ENCODE measurements at places on chromosomes 11 and 22.

DNA sequence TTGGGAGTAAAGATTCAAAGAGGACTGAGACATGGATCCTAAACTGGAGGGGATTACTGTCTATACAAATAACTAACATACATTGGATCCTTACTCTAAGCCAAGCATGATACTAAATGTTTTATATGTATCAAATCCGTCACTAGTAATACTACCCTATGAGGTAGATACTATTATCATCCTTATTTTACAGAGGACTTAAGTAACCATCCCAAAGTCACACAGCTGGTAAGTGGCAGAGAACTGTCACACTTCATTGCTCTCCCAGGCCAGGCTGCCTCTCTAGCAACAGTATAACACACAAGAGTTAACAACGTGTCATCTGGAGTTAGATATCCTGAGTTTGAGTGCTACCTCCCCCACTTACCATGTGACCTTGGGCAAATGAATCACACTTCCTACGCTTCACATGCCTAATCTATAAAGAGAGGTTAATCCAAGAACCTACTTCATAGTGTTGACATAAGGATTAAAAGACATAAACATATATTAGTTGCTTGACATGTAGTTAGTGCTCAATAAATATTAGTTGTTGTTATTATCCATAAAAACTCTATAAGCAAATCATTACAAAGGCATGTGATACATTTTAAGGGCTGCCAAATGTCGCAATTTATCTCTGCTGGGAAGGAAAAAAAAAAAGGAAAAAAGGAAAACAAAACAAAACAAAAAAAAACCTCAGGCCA lies 33.8 kb upstream of the SPON1 start:
- no peak for DNase-seq

DNA sequence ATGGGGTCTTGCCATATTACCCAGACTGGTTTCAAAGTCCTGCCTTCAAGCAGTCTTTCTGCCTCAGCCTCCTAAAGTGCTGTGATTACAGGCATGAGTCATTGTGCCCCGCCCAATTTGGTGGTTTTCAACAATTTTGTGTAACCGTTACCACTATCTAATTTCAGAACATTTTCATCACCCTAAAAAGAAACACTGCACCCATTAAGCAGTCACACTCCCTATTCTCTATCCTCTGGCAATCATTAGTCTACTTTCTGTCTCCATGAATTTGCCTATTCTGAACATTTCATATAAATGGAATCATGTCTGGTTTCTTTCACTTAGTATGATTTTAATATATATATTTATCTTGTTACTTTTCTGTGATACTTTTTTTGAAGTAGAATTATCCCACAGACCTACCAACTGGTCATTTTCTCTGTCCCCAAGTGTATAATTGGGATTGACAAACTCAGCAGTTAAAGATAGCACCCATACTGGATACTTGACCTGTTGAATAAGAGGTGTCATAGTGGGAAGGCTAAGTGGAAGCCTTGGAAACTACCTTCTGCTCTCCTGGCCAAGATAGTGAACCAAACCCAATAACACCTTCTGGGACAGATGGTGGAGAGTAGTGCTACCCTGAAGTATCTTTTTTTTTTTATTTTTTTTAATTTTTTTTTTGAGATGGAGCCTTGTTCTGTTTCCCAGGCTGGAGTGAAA lies 64.8 kb downstream of the STIM1 start:
- no peak for DNase-seq

DNA sequence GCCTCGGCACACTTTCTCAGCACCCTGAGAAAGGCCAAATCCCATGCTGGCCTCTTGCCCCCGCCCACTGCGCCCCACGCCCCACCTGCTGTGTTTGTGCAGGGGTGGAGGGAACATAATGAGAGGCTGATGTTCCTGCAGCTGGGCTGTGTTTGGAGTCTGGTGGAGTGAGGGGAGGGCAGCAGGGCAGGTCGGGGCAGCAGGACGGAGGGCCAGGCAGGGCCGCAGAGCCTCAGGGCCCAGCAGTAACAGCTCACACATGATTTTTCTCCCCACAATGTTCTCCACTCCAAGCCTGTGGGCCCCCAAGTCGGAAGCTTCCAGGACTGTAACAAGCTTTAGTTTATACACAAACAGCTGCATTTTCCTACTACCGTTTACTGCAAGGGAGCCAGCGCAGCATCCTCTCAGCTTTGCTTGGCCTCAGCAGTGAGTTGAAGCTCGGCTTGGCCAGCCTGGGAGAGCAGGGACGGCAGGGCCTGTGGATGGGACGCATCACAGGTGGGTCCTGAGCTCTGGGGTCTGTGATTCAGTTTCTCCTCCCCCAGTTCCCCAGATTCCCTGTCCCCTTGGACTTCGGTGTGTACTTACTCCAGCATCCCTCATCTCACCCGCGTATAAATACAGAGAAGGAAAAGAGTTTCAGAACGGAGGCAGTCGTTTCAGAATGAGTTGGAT lies 51.0 kb downstream of the RPUSD4 start:
- no peak for DNase-seq

- no peak for DNase-seq
Observed at GRCh38 chr11:75918331-75918730, 103.3 kb downstream of the UVRAG start.

DNA sequence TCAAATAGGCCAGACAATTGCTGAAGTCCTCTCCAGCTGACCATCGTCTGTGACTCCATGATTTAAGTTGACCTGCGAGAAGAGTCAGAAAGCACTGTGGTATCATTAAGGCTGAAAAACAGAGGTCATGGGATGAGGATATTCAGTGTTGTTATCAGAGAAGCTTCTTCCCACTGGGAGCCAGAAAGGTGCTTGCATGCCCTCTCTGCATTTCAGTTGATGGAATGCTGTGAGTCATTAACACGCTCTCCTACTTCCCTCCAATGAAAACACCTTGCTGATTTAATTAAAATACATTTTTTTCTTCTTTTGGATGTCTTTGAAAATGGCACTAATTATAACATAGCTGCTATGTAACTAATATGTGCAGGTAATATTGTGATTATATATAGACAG lies 667.0 kb downstream of the NTM start:
- DNase-seq: no peak

- DNase-seq: no peak
Observed at GRCh38 chr11:133239575-133239974, 292.7 kb downstream of the OPCML start.

DNA sequence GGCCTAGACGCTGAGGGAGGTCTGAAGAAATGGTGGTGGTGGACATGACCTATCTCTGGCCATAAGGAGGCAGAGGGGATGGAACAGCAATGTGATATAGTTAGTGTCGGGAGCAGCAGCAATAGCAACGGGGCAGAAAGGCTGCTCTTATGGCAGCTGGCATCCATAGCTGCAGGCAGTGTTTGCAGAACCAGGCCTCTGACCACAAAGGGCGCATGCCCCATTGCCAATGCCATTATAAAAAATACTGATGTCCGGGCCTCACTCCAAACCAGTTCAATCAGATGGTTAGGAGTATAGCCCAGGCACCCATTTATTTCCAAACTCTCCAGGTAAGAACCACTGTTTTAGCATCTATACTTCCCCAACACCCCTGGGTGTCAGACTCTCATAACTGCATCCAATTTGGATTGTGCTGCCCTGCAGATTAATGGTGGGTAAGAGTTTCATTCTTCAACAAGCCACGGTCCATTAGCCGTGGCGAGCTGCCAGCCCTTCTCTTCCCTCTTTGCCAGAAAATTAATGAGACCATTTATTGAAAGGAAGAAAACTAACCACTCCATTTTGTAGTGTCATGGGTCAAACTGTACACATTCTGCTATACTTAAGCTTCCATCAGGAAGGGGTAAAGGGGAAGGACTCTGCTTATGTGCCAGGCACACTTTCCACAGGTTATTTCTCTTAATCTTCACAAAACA lies 72.8 kb upstream of the SPON1 start:
- no peak for DNase-seq

DNA sequence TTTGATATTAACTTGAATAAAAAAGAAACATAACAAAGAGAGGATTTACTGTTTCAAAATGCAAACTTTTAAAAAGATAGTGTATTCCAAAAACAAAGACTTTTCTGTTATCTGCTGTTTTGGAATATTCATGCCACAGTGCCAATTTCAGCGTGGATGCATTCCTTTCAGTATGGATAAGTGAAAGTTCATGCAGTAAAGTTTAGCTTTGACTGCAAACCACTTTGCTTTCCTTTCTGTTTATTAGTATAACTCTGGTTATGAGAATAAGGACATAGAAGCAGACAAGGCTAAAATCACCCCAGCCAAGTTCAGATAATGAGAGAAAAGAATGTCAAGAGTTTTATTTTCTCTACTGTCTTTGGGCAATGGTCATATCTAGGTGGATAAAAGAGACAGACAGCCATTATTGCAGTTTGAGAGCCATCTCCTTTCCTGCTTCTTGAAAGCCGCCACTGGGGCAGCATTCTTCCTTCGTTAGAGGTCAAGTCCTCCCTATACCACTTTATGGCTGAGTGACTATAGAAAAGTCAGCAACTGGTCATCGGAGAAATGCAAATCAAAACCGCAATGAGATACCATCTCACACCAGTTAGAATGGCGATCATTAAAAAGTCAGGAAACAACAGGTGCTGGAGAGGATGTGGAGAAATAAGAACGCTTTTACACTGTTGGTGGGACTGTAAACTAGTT lies 82.4 kb upstream of the BLID start:
- DNase-seq: no peak

- DNase-seq: no peak
Observed at GRCh38 chr11:16410479-16410878, 54.1 kb upstream of the SOX6 start.

DNA sequence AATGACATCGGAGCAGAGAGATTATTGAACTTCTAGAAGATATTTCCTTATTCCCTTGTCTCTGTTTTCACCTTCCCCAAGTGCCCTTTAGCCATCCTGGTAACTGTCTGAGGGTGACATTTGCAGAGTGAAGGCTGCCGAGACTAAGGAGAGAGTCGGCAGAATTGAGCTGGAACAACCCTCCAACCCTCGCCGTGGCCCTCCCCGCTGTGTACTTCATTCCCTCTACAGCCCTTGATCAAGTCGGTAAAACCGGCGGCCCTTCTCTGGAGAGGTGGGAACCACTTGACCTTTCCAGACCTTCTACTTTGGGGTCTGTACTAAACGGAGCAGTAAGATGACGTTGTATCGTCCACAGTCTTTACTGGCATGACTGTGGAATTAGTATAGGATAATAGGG lies 26.1 kb downstream of the OR8B12 start:
- DNase-seq: no peak

DNA sequence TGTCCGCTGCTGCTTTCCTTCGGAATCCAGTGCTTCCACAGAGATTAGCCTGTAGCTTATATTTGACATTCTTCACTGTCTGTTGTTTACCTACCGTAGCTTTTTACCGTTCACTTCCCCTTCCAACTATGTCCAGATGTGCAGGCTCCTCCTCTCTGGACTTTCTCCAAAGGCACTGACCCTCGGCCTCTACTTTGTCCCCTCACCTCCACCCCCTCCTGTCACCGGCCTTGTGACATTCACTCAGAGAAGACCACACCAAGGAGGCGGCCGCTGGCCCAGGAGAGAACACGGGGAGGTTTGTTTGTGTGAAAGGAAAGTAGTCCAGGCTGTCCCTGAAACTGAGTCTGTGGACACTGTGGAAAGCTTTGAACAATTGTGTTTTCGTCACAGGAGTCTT lies 15.4 kb upstream of the ST14 start:
- DNase-seq: no peak

GRCh38 chr11:46277622-46278386 lies at the start of gene CREB3L1:
TSS of gene CREB3L1 (plus strand) at chr11:46277662. CDS start at chr11:46278112, 450 bp downstream.
- no peak for DNase-seq

DNA sequence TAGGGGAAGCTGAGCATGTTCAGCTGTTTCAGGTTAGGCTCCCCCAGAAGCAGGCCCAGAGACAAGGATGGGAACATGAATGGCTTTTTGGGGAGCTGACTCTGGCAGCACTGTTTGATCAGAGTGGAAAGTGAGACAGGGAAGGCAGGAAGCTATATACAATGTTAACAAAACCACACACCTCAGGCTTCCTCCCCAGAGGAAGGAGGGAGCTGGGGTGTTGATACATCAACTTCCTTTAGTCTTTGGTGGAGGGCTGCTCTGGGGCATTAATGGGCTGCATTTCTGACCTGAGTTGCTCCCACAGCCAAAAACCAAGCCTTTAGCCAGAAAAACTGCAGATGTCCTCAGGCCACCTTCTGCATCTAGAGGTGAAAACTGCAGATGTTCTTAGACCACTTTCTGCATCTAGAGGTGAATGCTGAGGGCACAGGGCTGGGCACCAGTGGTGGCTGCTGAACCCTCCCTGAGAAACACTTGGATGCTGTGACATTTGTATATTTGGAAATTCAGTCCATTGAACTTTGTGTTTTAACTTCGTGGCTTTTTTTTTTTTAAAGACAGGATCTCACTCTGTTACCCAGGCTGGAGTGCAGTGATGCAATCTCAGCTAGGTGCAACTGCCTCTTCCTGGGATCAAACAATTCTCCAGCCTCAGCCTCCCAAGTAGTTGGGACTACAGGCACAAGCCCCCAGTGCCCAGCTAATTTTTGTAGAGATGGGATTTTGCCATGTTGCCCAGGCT lies 49.9 kb downstream of the KIAA1671 start:
- no peak for DNase-seq

GRCh38 chr22:30425616-30426387 lies at the start of gene MTFP1:
TSS of gene MTFP1 (plus strand) at chr22:30425768. CDS start at chr22:30425880, 112 bp downstream.
- DNase-seq: no peak

DNA sequence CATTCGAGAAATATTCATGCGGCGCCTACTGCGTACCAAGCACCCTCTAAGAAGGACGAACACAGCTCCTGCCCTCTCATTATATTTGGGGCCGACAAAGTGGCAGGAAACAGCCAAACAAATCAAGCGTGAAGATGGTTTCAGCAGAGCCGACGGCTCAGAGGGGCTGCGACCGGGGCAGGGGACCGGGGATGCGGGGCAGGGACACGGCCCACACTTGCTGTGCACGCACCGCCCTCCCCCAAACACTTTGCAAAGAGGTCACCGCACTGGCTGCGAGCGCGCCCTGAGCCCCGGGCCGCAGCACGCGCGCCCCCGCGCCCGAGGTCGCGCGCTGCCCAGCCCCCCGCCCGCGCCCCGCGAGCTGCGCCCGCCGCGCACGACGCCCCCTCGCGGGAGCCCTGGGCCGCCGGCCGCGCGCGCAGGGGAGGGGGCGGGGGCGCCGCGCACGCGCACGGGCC lies 255 bp upstream of the SYNGR1 start:
- peak; percentile 45 for DNase-seq

DNA sequence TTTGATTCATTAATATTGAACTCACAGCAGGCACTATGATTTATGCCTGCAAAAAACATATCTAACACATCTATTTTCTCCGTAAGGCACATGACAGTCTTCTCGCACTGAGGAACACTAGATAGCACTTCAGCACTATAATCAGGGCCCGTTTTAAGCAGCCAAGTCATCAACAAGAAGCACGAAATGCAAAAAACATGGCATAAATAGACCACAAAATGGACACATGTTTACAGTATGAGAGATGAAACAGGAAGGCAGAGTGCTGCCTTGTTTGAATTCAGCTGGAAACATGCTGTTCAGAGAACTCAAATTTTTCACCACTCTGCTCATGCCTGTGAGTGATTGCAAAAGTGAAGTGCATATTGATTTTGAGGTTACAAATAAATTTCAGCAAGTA lies 205.8 kb upstream of the PDGFD start:
- no peak for DNase-seq

GRCh38 chr11:8768625-8769333 lies 86.2 kb downstream of the RPL27A start:
- DNase-seq: no peak

- DNase-seq: no peak
Observed at GRCh38 chr11:112863305-112863704, 97.9 kb upstream of the NCAM1 start.

GRCh38 chr11:60263402-60263801 lies 17.1 kb upstream of the MS4A4A start:
- DNase-seq: peak; percentile 2

GRCh38 chr11:91247009-91247735 lies 977.4 kb upstream of the FAT3 start:
- no peak for DNase-seq

- no peak for DNase-seq
Observed at GRCh38 chr11:9662273-9662672, 1.6 kb upstream of the SWAP70 start.
